WTC11 (cell line): ENCODE measurements at places on chromosomes 2 and 18.

DNA sequence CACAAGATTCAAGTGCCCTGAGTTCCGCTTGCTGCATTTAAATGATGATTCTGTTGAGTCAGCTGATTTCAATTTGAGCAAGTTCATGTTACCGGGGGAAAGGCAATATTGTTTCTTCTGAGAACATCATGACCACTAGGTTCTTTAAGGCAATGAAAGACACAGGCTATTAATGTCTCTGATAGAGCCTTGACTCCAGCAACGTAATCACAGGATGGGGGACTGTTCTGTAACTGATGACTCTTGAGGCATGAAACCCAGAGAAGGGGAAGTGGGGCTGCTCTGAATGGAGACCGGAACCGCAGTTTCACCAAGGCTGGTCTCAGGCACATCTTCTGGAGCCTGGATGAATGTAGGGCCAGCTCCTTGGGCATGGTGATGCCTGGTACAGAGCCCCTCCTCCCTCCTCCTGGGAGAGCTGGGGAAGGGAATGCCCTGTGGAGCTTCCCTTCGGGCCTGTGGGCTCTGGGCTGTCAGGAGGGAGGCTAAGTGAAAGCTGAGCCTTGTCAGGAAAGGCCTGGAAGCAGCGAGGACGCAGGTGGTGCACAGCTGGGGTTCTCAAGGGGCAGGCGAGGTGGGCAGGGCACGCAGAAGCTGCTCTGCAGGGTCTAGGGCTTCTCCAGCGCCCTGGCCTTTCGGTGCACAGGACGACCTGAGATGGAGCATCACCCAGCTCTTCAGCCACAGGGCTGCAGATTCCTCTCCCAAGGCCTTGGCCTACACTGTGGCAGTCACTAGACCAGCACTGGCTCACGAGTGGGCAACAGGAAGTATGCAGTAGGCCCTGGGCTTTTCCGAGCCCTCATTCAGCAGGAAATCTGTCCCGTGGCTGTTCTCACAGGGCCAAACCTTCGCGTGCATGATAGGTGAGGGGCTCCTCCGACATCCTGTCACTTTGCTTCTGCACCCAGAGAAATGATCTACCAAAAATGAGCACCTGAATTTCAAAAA, 36.6 kb upstream of the PRLH start:
- H3K4me3 ChIP-seq = no peak overlapping the region
- no peaks in the 10 kb centered on the region; the same call in 1 of the 2 replicates for H3K36me3 ChIP-seq
- peaks cover 6% of the 10 kb centered on the region; the same call in 1 of the 2 replicates for H3K27me3 ChIP-seq
- H3K4me1 ChIP-seq = peaks cover 14% of the 10 kb centered on the region

- H3K4me1 ChIP-seq = peaks cover 3% of the 10 kb centered on the region; the same call in 1 of the 2 replicates
- no peak for DNase-seq
- no peak overlapping the region for H3K4me3 ChIP-seq
- no peaks in the 10 kb centered on the region for H3K36me3 ChIP-seq
Observed at GRCh38 chr2:229431327-229431954, 160.4 kb upstream of the PID1 start.

GRCh38 chr2:66573821-66574233, 138.9 kb downstream of the MEIS1 start:
- peak overlapping the region; percentile 69 for H3K4me3 ChIP-seq
- H3K36me3 ChIP-seq = no peaks in the 10 kb centered on the region
- peaks cover 17% of the 10 kb centered on the region for H3K27me3 ChIP-seq
- H3K4me1 ChIP-seq = peaks cover 42% of the 10 kb centered on the region

DNA sequence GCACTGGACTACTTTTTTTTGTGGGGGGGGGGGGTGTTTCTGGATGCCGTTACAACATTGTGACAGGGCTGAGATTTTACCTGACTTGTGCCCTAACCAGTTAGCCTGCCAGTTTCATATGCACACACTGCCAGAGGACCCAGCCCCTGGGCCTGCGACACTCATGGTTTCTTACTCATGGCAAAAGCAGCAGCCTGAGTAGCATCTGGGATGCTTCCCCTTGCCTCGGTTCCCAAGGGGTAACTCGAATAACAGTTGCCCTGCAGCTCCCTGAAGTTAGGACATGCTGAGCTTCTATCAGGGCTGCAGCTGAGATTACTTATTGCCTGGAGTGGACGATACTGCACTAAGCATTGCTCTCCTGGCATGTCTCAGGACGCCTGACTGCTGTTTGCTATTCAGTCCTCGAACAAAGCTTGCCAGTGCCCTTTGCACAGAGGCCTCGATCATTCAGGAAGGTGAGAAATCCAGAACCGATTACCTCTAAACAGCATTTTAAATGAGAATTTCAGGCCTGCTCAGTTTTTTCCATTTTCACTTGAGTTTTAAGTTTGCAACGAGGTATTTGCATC, 47.9 kb downstream of the TRPM8 start:
- H3K4me3 ChIP-seq = no peak overlapping the region
- no peaks in the 10 kb centered on the region for H3K36me3 ChIP-seq
- H3K27ac ChIP-seq = no peak overlapping the region
- H3K4me1 ChIP-seq = no peaks in the 10 kb centered on the region
- DNase-seq = no peak
- H3K27me3 ChIP-seq = peaks cover 2% of the 10 kb centered on the region; the same call in 1 of the 2 replicates

- H3K4me1 ChIP-seq = peaks cover 44% of the 10 kb centered on the region
- H3K36me3 ChIP-seq = no peaks in the 10 kb centered on the region
- H3K27ac ChIP-seq = no peak overlapping the region
Observed at GRCh38 chr2:195659114-195659513, 2.1 kb downstream of the SLC39A10 start.

GRCh38 chr2:217822296-217823252, 180.2 kb downstream of the TNS1 start:
- DNase-seq = no peak
- peaks cover 15% of the 10 kb centered on the region for H3K4me1 ChIP-seq
- no peaks in the 10 kb centered on the region for H3K27me3 ChIP-seq
- no peak overlapping the region for H3K4me3 ChIP-seq
- no peaks in the 10 kb centered on the region for H3K36me3 ChIP-seq

DNA sequence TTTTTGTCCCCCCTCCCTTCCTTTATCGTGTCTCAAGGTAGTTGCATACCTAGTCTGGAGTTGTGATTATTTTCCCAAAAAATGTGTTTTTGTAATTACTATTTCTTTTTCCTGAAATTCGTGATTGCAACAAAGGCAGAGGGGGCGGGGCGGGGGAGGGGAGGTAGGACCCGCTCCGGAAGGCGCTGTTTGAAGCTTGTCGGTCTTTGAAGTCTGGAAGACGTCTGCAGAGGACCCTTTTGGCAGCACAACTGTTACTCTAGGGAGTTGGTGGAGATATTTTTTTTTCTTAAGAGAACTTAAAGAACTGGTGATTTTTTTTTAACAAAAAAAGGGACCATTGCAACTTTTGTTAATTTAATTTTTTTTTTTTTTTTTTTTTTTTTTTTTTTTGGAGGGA, 2.1 kb downstream of the SOX11 start:
- H3K4me1 ChIP-seq = peaks cover 20% of the 10 kb centered on the region
- H3K36me3 ChIP-seq = peaks cover 20% of the 10 kb centered on the region
- DNase-seq = no peak
- peak overlapping the region; percentile 92 for H3K4me3 ChIP-seq

DNA sequence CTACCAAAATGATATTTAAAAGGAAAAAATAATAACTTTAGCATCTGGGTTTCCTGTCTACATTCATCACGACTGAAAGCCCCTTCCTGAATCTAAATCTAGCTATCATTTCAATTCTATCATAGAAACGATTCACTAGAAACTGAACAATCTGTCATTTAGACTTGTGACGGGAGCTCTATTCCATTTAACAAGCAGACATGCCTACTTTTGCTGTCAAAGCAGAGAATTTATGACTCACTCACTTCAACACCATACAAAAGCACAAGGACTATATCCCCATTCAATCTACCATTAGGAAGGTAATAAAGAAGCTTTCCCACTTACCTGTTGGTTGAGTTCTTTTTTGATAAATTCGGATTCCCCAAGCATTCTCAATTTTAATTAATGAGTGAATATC, 1072.3 kb downstream of the LRP1B start:
- H3K27me3 ChIP-seq = no peaks in the 10 kb centered on the region
- DNase-seq = no peak
- no peak overlapping the region for H3K4me3 ChIP-seq
- no peaks in the 10 kb centered on the region for H3K36me3 ChIP-seq

- peaks cover 4% of the 10 kb centered on the region; the same call in 1 of the 2 replicates for H3K27me3 ChIP-seq
- peak; percentile 85 for DNase-seq
- H3K4me3 ChIP-seq = no peak overlapping the region
- no peaks in the 10 kb centered on the region for H3K36me3 ChIP-seq
Observed at GRCh38 chr2:217993817-217994463, 8.9 kb downstream of the TNS1 start.

DNA sequence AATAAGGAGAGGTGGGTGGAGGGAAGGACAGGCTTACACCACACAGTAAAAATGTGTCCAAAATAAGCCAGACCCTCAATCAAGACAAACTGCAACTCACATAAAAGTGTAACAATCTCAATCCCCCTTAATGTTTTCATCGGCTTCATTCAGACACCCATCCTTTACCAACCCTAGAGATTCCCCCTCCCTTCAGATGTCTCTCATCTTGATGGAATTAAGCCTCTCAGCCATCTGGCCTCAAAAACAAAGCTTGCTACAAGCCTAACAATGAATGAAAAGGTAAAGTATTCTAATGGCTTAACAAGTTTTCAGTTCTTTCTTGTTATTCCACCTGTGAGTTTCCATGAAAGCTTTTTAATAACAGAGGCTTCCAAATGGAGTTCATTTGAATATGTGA, 5.2 kb downstream of the RTTN start:
- DNase-seq = no peak
- peaks cover 8% of the 10 kb centered on the region for H3K4me1 ChIP-seq
- H3K27me3 ChIP-seq = no peaks in the 10 kb centered on the region

GRCh38 chr18:48053881-48054816, 123.7 kb upstream of the SMAD2 start:
- H3K4me3 ChIP-seq = no peak overlapping the region
- H3K27ac ChIP-seq = no peak overlapping the region
- no peaks in the 10 kb centered on the region for H3K36me3 ChIP-seq

DNA sequence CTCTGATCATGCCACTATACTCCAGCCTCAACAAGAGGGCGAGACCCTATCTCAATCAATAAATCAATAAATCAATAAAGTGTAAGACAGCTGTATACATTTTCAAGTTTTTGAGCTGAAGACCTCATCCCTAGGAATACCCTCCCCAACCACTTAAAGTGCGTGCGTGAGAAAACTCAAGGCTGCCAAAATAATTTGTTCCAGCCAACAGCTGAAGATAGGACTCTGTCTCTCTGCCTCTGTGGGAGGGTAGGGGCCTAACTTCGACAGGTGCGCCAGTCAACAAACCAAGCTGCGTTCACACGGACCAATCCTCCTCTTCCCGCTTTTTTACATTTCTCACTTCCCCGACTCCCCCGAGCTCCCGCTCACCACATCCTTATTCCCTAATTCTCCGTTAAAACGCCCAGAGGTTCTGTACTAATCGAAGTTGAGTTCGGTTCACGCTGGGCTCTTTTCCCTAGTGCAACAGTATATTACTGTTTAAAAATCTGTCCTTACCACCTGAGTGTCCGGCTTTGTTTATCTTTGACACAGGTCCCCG, 618 bp downstream of the POLR2D start:
- H3K4me1 ChIP-seq = peaks cover 35% of the 10 kb centered on the region
- DNase-seq = peak; percentile 23
- peak overlapping the region; percentile 80 for H3K27ac ChIP-seq
- H3K4me3 ChIP-seq = peak overlapping the region; percentile 98
- H3K27me3 ChIP-seq = no peaks in the 10 kb centered on the region
- H3K36me3 ChIP-seq = peaks cover 18% of the 10 kb centered on the region

GRCh38 chr2:174442546-174443510, 44.0 kb downstream of the GPR155 start:
- no peaks in the 10 kb centered on the region for H3K27me3 ChIP-seq
- no peaks in the 10 kb centered on the region for H3K36me3 ChIP-seq
- H3K27ac ChIP-seq = no peak overlapping the region
- H3K4me3 ChIP-seq = no peak overlapping the region
- no peak for DNase-seq

DNA sequence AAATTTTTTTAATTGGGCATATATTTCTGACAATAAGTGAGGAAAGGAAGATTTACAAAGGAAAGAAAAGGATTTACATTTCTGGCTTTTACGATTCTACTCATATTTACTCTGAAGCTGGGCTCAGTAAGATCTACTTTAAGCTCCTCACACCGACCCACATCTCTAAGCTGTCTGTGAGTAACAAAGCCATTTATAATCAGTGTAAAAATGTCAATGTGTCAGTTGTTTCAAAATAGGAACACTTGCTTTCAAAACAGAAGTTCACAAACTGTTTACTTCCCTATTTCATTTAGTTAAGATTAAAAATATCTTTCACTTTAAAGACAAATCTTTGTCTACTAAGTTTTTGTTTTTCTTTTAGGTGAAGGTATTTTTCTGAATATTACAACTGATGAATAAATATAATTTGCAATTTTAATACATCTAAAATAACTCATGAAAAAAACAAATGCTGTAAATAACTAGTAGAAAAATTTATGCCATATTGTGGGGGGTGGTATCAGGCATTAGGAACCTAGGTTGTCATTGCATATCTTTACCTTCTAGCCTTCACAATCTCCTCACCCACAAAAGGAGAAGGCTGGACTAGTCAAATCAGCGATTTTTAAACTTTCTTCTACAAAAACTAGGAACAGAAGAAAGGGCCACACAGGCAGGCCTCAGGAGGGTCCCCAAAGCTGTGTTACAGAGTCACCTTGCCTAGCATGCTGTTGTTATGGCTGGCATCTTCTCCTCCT, 64.5 kb downstream of the TMEM131 start:
- no peak overlapping the region for H3K4me3 ChIP-seq
- H3K4me1 ChIP-seq = peaks cover 23% of the 10 kb centered on the region
- no peaks in the 10 kb centered on the region for H3K27me3 ChIP-seq
- H3K36me3 ChIP-seq = no peaks in the 10 kb centered on the region
- no peak overlapping the region for H3K27ac ChIP-seq
- no peak for DNase-seq

- no peaks in the 10 kb centered on the region for H3K4me1 ChIP-seq
- H3K4me3 ChIP-seq = no peak overlapping the region
- no peak overlapping the region for H3K27ac ChIP-seq
Observed at GRCh38 chr2:127619877-127620705, 25.9 kb upstream of the GPR17 start.

- no peaks in the 10 kb centered on the region for H3K36me3 ChIP-seq
- no peak overlapping the region for H3K27ac ChIP-seq
- H3K27me3 ChIP-seq = no peaks in the 10 kb centered on the region
Observed at GRCh38 chr2:158776231-158776630, 18.9 kb upstream of the DAPL1 start.

DNA sequence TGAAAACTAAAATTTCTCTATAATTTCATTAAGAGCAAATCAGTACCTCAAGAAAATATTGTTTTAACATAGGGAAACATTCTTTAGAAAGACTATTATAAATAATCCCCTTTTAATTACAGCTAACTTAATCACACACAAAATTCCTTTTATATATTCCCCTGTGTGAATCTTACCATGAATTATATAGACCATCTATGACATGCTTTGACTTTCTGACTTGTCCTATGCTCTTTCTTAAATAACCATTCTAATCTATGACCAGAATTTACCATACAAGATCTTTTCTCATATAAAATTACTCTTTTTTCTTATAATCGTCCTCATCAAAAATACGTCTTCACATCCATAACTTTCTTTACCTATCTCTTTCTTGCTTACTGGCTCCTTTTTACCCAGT, 824.2 kb upstream of the FAM98A start:
- H3K4me1 ChIP-seq = no peaks in the 10 kb centered on the region
- no peak overlapping the region for H3K27ac ChIP-seq
- H3K27me3 ChIP-seq = no peaks in the 10 kb centered on the region; the same call in 1 of the 2 replicates
- no peak overlapping the region for H3K4me3 ChIP-seq
- H3K36me3 ChIP-seq = peaks cover 66% of the 10 kb centered on the region
